ENCODE measurements at places on chromosomes 3 and 15.

DNA sequence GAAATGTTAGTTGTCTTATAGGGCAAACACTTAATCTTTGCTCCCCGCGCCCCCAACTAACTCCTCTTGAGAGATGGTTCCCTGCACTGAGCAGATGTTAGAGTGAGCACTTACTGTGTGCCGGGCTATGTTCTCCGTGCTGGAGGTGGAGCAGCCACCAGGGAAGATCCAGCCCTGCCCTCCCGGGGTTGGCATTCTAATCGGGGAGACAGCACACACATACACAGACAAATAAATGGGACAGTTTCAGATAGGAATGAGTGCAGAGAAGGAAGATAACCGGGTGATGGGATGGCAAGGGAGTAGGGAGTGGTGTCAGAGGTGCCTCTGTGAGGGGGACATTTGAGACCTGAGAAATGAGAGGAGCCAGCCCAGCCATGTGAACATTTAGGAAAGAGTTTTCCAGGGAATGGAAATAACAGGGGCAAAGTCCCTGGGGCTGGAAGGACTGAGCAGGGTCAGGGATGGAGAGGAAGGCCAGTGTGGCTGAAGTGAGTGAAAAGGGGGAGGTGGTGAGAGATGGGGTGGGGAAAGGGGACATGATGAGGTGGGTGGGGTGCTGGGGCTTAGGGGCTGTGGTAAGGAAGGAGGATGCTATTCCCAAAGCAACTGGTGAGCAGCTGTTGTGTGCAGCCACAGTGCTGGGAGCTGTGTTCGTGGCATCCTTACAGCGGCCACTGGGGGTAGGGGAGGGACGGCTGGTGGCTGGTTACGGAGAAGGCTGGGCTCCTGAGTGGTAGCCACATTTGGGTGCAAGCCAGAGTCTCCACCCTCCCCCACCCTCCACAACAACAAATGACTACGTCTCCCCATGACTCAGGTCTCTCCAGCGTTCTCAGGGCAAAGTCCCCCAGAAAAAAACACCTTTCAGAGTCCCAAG is 15.4 kb upstream of the FGD5 start:
- no peaks in the 10 kb centered on the region for H3K4me1 ChIP-seq
- H3K4me3 ChIP-seq: no peak overlapping the region
- no peak overlapping the region for H3K27ac ChIP-seq
- H3K27me3 ChIP-seq: 0 out of 2 replicates have a peak, but pooled peaks cover 6% of the 10 kb centered on the region
- DNase-seq: no peak

GRCh38 chr15:23447107-23447500 is at the start of gene GOLGA6L2:
Gene GOLGA6L2, minus strand, starts transcription at chr15:23447243. Its CDS starts 62 bp downstream, at chr15:23447181.
- no peaks in the 10 kb centered on the region for H3K27me3 ChIP-seq
- H3K27ac ChIP-seq: no peak within 1 kb of the TSS
- H3K36me3 ChIP-seq: no peaks in the 10 kb centered on the region
- no peak for DNase-seq

DNA sequence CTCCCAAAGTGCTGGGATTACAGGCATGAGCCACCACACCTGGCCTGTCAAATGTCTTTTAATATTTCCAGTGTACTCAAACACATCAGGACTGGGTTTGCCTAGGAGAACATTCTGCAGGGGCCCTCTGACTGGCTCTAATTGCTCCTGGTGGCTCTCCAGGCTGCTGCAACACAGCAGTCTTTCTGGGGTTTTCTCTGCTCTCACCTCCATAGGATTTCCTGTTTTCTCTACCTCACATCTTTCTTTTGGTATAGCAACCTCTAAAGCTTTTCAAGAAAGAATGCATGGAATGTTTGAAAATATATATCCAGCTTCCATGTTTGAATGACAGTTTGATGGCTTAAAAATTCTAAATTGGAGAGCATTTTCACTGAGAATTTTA is 83.3 kb upstream of the IGSF10 start:
- no peaks in the 10 kb centered on the region for H3K27me3 ChIP-seq
- no peak overlapping the region for H3K27ac ChIP-seq
- no peak for DNase-seq
- H3K4me1 ChIP-seq: no peaks in the 10 kb centered on the region

GRCh38 chr3:186757214-186757613 is 26.2 kb upstream of the EIF4A2 start:
- peaks cover 13% of the 10 kb centered on the region for H3K4me1 ChIP-seq
- no peaks in the 10 kb centered on the region for H3K36me3 ChIP-seq
- H3K27ac ChIP-seq: no peak overlapping the region
- H3K27me3 ChIP-seq: no peaks in the 10 kb centered on the region
- no peak for DNase-seq
- H3K4me3 ChIP-seq: no peak overlapping the region

GRCh38 chr3:184192889-184193288 is 6.9 kb downstream of the ABCF3 start:
- DNase-seq: no peak
- peaks cover 73% of the 10 kb centered on the region for H3K36me3 ChIP-seq
- H3K27ac ChIP-seq: no peak overlapping the region
- H3K27me3 ChIP-seq: no peaks in the 10 kb centered on the region
- H3K4me3 ChIP-seq: no peak overlapping the region

Data from SJSA1 (cell line).